ENCODE measurements at places on chromosomes 2 and 18.

- no peak for DNase-seq
Measured at GRCh38 chr2:201871471-201871870, 65.1 kb downstream of the CDK15 start.

DNA sequence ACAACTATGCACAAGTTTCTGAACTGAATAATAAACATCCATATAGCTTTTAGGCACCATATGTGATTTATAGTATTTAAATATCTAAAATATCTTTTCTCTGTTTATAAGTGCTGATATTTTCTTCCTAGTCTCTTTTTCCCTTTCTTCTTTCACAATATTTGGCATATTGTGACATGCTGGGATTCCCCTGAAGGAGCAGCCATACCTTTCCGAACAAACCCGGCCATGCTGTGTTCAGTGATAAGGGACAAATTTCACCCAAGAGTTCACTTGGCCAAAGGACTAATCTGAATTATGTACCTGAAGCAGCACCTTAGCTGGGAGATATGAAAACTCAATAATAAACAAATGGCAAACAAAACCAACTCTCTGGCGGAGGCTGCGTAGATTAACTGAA is 250.8 kb downstream of the RDH14 start:
- no peak for DNase-seq

- DNase-seq: peak; percentile 82
Measured at GRCh38 chr18:61398961-61399705, 65.9 kb downstream of the CDH20 start.

DNA sequence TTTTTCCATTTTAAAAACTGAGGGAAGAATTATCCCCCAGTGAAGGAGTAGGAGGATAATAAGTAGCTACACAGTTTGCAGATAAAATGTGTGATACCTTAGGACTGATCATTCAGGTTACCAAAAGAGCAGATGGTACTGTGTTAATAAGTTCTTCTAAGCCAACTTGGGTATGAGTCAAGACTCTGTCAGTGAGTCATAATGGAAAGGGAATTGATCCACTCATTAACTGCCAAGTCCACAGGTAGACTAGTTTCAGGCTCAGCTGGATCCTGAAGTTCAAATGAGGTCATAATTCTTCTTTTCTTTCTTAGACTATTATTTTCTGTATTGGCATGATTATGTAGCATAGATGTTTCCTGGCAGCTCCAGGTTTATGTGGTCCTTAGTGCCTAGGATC is 142.4 kb upstream of the ALPP start:
- no peak for DNase-seq

- DNase-seq: no peak
Measured at GRCh38 chr18:6633310-6633709, 96.2 kb upstream of the ARHGAP28 start.

- no peak for DNase-seq
Measured at GRCh38 chr2:127645026-127645394, 943 bp upstream of the GPR17 start.

DNA sequence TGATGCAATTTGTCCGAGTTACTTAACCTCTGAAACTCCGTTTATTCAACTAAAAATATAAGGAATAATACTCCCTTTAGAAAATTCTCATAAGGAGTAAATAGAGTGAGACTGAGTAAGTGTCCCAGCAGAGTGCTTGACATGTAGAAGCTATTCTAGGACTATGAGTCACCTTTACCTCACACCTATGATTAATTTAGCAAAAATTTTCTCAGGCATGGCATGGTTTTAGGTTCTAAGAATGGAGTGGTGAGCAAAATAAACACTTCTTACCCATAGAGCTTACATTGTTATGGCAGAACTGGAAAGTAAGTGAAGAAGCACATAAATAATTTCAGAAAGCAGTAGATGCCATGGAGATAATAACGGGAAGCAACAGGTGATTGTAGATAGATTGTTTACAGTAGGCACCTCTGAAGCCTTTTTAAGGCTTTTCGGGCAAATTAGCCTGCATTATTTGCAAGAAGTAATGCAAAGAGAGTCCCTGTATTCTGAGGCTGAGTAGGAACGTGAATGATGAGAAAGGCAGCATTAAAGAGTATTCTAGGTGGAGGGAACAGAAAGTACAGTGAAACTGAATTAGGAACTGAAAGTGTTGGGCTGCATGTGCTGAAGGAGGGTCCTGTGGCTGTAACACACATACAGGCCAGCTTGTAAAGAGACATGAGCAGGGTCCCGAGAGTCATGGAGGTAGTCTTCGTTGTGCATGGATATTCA is 209.2 kb downstream of the ZNF407 start:
- no peak for DNase-seq

- DNase-seq: no peak
Measured at GRCh38 chr18:26543373-26543772, 5.0 kb downstream of the KCTD1 start.

DNA sequence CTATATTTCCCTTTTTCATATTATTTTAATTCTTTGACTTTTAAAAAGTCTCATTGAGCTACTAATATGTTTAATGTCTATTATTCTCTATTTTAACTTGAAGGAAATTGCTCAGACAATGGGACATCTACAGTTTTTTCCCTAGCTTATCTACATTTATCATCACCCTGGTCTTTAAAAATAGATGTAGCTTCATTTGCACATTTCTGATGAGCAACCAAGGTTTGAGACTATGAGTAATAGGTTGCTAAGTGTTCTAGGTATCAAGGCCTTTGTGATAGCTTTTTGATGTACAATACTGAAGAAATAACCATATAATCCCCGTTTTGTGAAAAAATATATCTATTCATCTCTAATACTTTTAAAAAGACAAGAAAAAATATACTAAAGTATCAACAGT is 47.0 kb downstream of the STAT4 start:
- no peak for DNase-seq

GRCh38 chr2:88626171-88627054 is 851 bp downstream of the EIF2AK3 start:
- no peak for DNase-seq

- DNase-seq: no peak
Measured at GRCh38 chr2:190982262-190983034, 31.5 kb downstream of the STAT1 start.

- no peak for DNase-seq
Measured at GRCh38 chr2:71884303-71885042, 263.2 kb downstream of the CYP26B1 start.

DNA sequence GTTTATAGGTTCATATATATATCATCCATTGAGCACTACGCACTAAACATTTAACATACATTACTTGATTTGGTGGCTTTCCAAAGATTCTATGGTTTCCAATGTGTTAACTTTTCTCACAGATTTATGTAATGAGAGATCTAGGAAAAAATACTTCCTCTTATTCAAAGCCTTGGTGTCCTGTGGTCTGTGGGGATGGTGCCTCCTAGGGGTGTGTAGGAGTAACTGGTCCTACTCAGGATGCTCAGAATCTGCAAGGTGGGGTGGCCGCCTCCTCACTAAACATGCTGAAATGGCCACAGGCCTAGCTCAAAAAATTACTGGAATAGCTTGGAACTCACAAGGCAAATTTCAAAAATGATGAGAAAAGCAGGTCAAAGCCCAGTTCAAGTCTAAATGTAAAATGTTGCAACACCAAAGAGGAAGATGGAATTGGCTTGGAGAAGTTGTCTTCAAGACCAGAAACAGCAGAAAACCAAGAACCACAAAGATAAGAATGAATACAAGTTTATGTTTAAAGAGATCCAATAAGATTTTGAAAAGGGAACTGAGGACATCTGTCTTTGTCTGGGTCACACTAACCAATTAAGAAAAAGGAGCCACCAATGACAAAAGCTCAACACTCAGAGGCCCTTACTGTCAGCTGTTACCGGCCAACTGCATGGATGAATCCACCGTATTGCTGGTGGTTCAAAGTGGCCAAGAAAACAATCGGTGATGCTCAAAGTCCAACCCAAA is 11.5 kb downstream of the GPR55 start:
- no peak for DNase-seq

- no peak for DNase-seq
Measured at GRCh38 chr2:187526792-187527191, 27.4 kb downstream of the TFPI start.

DNA sequence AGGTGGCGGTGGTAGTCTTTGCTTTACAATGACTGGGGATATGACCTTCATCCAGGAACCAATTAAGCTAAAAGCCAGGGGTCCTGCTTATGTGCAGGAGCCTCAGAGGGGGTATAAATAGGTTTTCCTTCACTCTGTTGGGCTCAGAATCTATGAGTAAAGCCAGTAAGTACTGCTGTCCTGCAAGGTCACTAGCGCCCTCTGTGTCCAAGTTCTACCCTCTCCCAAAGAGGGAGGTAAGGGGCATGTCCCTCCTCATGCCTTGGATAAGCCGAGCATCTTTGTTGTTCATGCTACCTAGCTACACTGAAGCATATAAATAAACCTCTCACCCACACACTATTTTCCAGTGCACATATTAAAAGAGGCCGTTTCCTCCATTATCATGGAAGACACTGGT is 79.4 kb downstream of the SPRED2 start:
- DNase-seq: no peak

DNA sequence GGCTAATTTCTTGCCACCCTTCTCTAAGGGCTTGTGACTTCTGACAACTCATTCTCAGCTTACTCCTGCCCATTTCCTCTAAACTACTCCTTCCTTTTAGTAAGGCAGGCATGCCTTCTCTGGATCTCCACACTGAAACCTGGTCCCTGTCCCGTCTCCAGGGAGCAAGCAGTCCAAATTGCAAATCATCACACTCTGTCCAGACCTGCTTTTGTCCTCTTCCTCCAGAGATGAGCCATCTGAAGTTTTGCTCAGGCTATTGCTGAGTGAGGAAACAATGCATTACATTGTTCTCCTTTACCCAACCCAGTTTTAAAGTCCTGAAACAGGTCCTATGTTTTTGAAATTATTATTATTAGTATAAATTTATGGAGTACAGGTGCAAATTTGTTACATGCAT is 57.3 kb downstream of the ARHGAP25 start:
- no peak for DNase-seq

DNA sequence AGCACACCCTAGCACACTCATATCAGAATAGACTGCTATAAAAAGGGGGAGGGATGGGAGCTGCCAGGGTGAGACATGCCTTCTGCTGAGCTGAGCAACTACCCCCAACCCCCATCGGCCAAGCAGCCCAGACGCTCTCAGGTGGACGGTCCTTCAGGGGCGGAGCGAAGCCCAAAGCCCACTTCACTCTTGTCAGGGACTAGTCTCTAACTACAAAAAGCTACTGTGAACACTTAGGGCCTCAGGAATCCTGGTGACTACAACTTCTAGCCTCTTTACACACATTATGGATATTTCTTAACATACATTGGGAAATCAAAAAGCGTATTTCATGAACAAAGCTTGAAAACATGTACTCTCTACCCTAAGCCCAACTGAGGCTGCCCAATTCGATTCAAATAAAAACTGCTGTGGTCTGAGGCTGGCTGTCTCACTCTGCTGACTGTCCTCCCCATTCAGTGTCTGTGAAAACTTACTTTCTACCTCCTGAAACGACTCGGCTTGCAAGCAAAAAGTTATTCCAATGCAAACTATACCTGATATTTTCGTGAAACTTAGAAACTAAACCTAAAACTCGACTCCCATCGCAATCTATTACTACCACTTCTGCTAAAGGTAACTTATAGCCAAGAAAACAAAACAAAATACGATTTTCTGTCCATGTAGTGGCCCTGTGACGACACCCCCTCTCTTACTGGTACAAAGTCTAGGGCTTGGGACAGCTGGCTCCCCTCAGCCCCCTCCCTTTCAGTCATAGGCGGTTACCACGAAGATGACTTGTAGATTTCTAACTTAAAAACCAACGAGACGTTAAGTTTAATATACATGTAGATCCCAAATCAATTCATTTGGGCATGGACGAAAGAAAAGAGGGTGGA is 1.2 kb downstream of the SERTAD2 start:
- no peak for DNase-seq

GRCh38 chr18:36083729-36084128 is 16.4 kb upstream of the RPRD1A start:
- no peak for DNase-seq

- DNase-seq: no peak
Measured at GRCh38 chr2:82839036-82839435, 1620.0 kb downstream of the SUCLG1 start.

GRCh38 chr2:189181706-189182105 is 2.1 kb upstream of the COL5A2 start:
- no peak for DNase-seq

DNA sequence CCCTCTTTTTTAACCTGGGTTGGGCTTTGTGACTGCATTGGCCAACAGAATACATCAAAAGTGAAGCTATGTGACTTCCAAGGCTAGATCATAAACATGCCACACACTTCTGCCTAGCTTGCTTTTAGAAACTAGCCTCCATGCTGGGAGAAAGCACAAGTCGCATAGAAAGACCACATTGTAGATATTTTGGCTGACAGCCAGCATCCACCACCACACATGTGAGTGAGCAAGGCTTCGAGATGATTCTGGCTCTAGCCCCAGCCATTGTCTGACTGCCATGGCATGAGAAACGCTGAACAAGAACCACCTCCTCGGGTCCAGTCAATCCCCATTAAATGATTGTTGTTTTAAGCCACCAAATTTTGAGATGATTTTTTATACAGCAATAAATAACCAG is 66.8 kb upstream of the STPG4 start:
- DNase-seq: no peak

DNA sequence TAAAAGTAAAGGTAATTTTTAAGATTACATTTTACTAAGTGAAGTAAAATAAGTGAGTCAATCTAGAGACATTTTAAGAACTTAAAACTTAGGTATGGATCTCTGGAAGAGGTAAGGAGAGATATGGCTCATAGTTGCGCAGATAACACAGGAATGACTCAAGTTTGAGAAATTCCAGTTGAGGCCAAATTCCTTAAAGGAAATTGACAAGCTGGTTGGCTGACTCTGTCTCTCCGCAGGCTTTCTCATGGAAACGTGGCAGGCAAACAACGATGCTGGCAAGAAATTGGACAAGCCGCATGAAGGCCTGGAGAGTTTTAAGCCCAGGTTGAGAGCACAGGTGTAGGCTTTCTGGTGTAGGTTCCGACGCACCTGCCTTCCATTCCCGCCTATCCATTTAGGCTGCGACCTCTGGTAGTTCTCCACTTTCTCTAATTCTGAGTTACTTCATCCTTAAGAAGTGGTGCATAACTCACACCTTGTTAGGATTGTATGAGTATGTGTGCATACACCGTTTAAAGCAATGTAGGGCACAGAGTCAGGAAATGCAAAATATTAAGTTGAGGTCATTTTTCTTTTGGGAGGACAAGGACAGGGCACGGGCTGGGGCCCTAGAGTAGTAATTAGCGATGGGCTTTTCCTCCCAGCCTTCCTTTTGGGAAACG is 589 bp upstream of the DAW1 start:
- peak; percentile 64 for DNase-seq

All from fibroblast of skin of left biceps (primary cell).